Testis (tissue), 5 donors: ENCODE measurements at places on chromosomes 6 and 20. TPM values are rescaled to one million over a fixed set of nuclear protein-coding genes. Genes with fewer than 3 reads are reported as not detected.

GRCh38 chr6:108622641-108623298, 62.1 kb downstream of the FOXO3 start:
- H3K27me3 ChIP-seq, result no peaks in the 10 kb centered on the region
- no peak for DNase-seq
- H3K36me3 ChIP-seq, result no peaks in the 10 kb centered on the region
- H3K4me3 ChIP-seq, result no peak overlapping the region
- peaks cover 32% of the 10 kb centered on the region for H3K4me1 ChIP-seq

The CALHM6 gene
- polyA plus RNA-seq, result 15.7 TPM

The TRAPPC3L gene
- 0.37 TPM for polyA plus RNA-seq

The C6orf163 gene
- polyA plus RNA-seq, result 10.1 TPM

- no peak overlapping the region for H3K27ac ChIP-seq
- H3K4me1 ChIP-seq, result peaks cover 15% of the 10 kb centered on the region
- H3K36me3 ChIP-seq, result no peaks in the 10 kb centered on the region
- no peak for DNase-seq
- no peak overlapping the region for H3K4me3 ChIP-seq
Measured at GRCh38 chr6:157229713-157230112, 93.6 kb downstream of the TMEM242 start.

DNA sequence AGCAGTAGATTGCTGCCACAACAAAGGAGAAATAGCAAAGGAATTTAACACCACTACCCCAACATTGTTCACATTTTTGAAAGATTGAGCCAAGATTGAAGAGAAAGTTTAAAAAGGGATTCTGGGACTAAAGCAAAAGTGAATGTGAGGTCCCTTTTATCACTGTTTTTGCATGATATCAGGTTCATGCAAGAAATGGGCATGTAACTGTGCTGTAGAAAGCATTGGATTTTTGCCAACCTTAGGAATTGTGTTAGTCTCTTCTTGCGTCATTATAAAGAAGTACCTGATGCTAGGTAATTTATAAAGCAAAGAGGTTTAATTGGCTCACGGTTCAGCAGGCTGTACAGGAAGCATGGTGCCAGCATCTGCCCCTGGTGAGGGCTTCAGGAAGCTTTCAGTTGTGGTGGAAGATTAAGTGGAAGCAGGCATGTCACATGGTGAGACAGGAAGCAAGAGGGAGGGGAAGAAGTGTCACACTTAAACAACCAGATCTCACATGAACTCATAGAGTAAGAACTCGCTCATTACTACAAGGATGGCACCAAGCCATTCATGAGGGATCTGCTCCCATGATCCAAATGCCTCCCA, 4.6 kb upstream of the GJB7 start:
- no peak for DNase-seq
- no peaks in the 10 kb centered on the region for H3K4me1 ChIP-seq
- no peaks in the 10 kb centered on the region for H3K36me3 ChIP-seq
- H3K27ac ChIP-seq, result no peak overlapping the region

- H3K27me3 ChIP-seq, result no peaks in the 10 kb centered on the region
- no peak for DNase-seq
- no peak overlapping the region for H3K4me3 ChIP-seq
Measured at GRCh38 chr6:137210903-137211302, 8.3 kb downstream of the IFNGR1 start.

DNA sequence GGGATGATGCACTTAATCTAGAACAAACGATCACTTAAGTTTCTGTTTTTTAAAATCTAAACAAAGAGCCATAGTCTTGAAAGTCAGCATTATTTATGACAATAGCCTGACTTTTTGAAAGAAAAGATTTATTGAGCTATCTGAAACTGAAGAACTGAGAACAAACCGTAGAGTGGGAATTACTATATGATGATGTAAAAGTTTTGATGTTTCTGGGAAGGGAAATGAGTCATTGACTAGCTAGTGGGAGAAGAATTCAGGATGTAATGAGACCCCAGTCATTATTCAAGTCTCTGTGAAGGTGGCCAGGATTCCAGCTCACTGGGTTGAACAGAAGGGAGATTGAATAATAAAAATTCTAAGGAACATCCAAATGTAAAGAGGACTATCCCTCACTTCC, 83.4 kb upstream of the FABP7 start:
- H3K4me3 ChIP-seq, result no peak overlapping the region
- H3K4me1 ChIP-seq, result no peaks in the 10 kb centered on the region
- H3K27me3 ChIP-seq, result no peaks in the 10 kb centered on the region
- no peak overlapping the region for H3K27ac ChIP-seq
- H3K36me3 ChIP-seq, result no peaks in the 10 kb centered on the region

The EDN1 gene
- 6.4 TPM for polyA plus RNA-seq

The TNFRSF21 gene
- 17.1 TPM for polyA plus RNA-seq

GRCh38 chr6:31453259-31453658, 44.7 kb upstream of the MICB start:
- no peak overlapping the region for H3K27ac ChIP-seq
- no peak for DNase-seq
- no peaks in the 10 kb centered on the region for H3K4me1 ChIP-seq

- H3K4me1 ChIP-seq, result no peaks in the 10 kb centered on the region
- peak; percentile 55 for DNase-seq
- H3K27ac ChIP-seq, result no peak overlapping the region
Measured at GRCh38 chr6:30219244-30219643, 6.0 kb upstream of the TRIM26 start.

The SPDEF gene
- polyA plus RNA-seq, result 0.33 TPM

The SALL4 gene
- polyA plus RNA-seq, result 8.4 TPM

GRCh38 chr20:63700199-63701050, 4.0 kb downstream of the TNFRSF6B start:
- no peaks in the 10 kb centered on the region for H3K36me3 ChIP-seq
- no peak for DNase-seq
- no peak overlapping the region for H3K4me3 ChIP-seq
